Fibroblast of villous mesenchyme (primary cell): ENCODE measurements at places on chromosomes 2 and 18.

- no peak for DNase-seq
Measured at GRCh38 chr2:2889646-2890045, 488.0 kb downstream of the EIPR1 start.

GRCh38 chr2:151002959-151003600 is 258.6 kb downstream of the RBM43 start:
- no peak for DNase-seq

- DNase-seq: no peak
Measured at GRCh38 chr2:1002350-1002749, 51.7 kb downstream of the SNTG2 start.

DNA sequence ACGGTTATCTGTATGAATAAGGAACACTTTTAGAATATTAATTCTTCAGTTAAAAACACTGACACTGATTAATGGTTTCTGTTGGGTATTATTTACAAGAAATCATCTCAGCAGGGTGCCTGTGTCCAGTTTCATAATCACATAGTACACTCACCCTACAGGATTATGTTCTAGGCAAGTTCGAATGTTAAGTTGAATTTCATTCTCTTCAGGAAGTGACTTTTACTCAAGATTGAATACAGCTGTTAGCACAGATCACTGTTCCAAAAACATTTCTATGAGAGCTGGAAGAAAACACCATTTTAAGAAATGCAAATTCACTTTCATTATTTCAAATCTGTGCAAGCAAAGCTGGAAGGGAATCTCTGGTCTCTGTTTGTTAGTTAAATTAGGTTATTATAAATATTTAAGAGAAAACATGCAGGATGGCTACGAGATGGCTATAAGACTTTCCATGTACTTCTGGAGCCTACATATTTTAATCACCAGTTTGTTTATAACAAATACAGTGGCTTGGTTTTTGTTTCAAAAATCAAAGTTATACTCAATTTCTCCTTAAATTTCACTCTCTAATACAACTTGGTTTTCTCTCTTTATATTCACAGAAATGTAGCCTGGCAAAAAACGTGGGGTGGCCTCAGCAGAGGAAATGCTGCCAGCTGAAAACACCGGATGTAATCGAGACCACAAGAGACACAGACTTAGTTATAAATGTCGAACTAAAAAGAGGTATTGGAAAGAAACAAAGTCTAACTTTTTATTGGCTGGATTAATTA is 65.8 kb downstream of the RBMS1 start:
- DNase-seq: peak; percentile 93

DNA sequence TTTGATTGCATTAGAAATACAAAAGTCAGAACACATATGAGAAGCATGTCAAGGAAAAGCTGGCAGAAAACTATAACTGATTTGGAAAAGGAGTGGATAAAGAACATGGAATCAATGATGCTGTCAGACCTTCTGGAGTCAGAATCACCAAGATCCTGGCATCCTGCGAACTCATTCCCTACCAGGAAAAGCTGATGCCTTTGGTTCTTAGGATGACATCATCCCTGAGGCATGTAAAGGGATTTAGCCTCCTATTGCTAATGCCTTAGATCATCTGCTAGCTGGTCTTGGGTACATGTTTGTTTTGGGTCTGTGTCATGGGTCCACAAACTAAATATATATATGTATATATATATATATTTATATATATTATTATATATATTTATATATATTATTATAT is 680.7 kb downstream of the EPHA4 start:
- no peak for DNase-seq

- peak; percentile 90 for DNase-seq
Measured at GRCh38 chr2:237723602-237724001, 75.0 kb upstream of the RBM44 start.
